ENCODE measurements at places on chromosomes 6 and 20. TPM values are rescaled to one million over a fixed set of nuclear protein-coding genes. Genes with fewer than 3 reads are reported as not detected.

The EPPIN gene
- total RNA-seq: not detected

The SEL1L2 gene
- not detected for total RNA-seq

- DNase-seq: no peak
Measured at GRCh38 chr6:43229803-43230620, 731 bp upstream of the DNPH1 start.

DNA sequence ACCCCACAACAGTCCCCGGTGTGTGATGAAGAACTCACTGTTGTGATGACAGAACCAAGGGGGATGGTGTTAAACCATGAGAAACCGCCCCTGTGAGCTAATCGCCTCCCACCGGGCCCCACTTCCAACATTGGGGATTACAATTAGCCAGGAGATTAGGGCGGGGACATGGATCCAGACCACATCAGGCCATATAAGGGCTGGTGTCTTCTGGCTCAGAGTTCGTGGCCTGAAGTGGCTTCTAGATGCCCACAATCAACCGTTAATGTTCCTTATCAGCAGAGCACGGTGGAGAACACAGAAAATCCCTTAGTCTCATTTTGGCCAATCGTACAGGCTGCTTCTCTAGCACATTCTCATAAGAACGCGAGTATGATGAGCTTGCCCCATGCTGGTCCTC is 10.9 kb upstream of the MAS1 start:
- no peak for DNase-seq

GRCh38 chr6:106117579-106117978 is 31.4 kb downstream of the PRDM1 start:
- peak; percentile 33 for DNase-seq

DNA sequence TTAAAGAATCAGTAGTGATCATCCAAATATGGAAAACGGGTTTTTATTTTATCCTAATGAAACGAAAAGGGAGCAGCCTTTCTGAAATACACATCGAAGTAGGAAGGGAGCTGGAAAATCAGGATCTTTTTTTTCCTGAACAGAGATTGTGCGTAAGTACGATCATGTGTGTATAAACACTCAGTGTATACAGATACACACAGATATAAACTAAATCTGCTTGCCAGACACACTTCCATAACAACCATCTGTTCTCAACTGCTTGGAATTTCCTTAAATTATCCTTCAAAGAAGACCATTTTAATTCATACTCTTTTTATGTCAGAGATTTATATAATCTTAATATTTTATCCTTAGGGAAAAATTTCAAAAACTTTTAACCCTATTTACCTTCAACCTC is 110.7 kb downstream of the CHD6 start:
- DNase-seq: no peak

DNA sequence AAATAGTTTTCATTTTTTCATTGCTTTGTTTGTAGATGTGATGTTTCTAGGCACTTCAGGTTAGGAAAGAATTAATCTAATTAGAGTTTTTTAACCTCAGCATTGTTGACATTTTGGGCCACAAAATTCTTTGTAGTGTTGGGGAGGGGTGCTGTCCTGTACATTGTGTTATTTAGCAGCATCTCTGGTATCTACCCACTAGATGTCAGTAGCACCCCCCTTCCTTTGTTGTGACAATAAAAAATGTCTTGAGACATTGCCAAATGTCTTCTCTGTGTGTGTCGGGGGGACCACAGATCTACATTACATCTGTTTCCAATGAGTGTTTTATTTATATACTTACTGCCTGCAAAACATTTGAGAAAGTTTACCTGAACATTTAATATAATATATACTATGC is 45.6 kb downstream of the EYA4 start:
- DNase-seq: no peak

- peak; percentile 17 for DNase-seq
Measured at GRCh38 chr6:116695401-116695800, 14.4 kb downstream of the KPNA5 start.

DNA sequence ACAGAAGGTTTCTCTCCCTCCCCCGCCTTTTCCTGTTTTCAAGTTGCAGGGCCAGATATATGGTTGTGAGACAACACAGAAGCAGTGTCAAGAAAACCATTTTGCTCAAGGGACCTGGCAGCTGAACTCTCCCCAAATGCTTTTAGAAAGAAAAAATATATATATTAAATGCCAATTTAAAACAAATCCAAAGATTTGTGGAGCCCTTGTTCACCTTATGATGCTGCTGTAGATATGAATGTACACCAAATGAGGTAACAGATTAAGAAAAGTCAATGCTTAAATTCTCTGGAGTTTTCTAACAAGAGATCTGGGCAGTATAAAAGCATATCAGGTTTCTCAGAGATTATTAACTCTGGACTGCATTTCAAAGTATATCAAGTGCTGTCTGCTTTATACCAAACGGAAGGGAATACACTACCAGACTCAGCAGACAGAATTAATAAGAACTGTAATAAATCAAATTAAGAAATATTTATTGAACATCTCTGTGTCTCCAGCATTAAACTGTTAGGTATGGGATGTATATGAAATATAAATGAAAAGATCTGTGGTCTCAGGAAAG is 357.5 kb downstream of the HDGFL1 start:
- no peak for DNase-seq

Data from CD8-positive, alpha-beta T cell (primary cell).